ENCODE measurements at places on chromosomes 2 and 18. TPM values are rescaled to one million over a fixed set of nuclear protein-coding genes. Genes with fewer than 3 reads are reported as not detected.

The ENOSF1 gene
- total RNA-seq = 18.4 TPM

The CAPN14 gene
- total RNA-seq = not detected

The SULT1C4 gene
- not detected for total RNA-seq

The KIF1A gene
- total RNA-seq = 0.62 TPM

The TMEM37 gene
- 2.7 TPM for total RNA-seq

The PLEK gene
- total RNA-seq = not detected
